ENCODE measurements at places on chromosomes 16 and 17.

- DNase-seq, result no peak
These were observed 581.6 kb upstream of the PSMD7 start for GRCh38 chr16:73714976-73715375.

- DNase-seq, result no peak
These were observed 16.0 kb downstream of the SPNS3 start for GRCh38 chr17:4449736-4450135.

- no peak for DNase-seq
These were observed 487 bp downstream of the RANBP10 start for GRCh38 chr16:67805718-67806427.

DNA sequence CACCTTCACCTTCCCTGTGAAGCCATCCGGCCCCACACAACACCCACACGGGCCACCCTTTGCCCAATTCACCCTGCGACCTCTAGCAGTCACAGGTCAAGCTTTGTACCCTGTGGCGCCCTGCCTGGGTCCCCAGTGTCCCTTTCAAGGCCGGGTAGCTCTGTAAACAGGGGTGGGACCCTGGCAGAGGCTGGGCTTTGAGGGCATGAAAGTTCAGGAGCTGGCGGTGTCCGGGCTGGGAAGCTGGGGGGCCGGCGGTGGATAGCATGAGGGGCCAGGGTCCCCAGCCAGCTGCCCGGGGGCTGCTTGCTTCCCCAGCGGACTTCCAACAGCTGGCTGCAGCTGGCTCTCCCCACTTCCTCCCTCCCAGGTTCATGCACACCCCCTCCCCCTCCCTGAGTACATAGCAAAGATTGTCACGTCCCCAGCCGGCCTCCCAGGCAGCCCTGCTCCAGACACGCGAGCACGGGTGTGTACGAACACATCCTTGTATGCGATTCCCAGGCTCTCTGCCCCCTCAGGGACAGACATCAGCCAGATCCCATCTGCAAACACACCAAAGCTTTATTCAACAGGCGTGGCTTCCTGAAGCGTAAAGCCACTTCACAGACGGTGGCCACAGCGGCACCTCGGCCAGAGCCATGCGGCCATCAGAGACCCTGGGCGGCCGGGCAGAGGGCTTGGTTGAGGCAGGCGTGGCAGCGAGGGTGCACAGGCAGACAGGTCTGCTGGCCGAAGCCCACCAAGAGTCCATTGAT lies 8.2 kb downstream of the NTHL1 start:
- peak; percentile 54 for DNase-seq

- peak; percentile 94 for DNase-seq
These were observed 73.9 kb downstream of the SPAG9 start for GRCh38 chr17:51046514-51047384.

- DNase-seq, result no peak
These were observed 7.7 kb upstream of the TMEM98 start for GRCh38 chr17:32920293-32920692.

- no peak for DNase-seq
These were observed 1.1 kb downstream of the PGAP6 start for GRCh38 chr16:380762-381011.

Data from endodermal cell (in vitro differentiated cells).